ENCODE measurements at places on chromosomes 12 and 14.
A peak's percentile ranks its signal among the peaks of the same experiment; 100 is the strongest.

- no peak for DNase-seq
Observed at GRCh38 chr12:56590237-56590830, 39.8 kb downstream of the BAZ2A start.

GRCh38 chr12:95054206-95054605, 19.2 kb downstream of the NR2C1 start:
- no peak for DNase-seq

GRCh38 chr14:21476523-21476924, 235 bp downstream of the RAB2B start:
- peak; percentile 83 for DNase-seq

GRCh38 chr14:73761618-73762355, 47.6 kb upstream of the PNMA1 start:
- DNase-seq: no peak

DNA sequence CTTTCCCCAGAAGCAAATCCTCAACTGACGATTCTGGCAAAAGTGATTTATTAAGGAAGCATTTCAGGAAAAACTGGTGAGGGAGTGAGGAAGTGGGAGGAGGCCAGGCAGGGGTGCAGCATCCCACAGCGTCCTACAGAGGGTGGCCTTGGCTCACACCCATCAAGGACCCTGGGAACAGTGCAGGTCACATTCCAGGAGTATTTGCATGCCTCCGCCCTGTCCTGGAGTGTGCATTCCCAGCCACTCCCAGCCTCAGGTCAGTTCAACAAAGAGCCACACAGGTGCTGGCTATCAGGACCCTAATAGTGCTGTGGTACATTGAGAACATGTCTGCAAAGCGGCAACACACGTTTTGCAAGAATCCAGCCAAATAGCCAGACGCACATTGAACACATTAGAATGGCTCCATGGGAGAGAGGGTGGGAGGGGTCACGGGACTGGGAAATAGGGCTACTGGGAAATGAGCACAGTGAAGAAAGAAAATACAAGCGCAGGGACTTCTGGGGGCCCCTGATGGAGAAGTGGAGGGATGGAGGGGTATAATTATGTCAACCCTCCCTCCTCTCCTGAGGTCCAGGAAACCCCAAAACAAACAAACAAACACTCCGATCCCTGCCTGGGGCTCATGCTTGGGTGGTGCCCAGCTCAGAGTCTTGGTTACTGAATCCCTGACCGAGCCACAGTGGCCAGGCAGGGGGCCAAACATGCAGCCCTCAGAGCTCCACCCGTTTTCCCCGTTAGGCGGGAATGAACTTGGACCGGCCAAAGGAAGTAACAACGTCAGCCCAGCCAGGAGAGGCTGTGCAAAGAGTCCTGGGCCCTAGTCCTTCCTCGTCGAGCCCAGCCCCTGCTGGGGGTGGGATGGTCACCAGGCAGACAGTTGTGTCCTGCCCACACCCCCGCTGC, 36.5 kb downstream of the CMKLR1 start:
- DNase-seq: no peak

DNA sequence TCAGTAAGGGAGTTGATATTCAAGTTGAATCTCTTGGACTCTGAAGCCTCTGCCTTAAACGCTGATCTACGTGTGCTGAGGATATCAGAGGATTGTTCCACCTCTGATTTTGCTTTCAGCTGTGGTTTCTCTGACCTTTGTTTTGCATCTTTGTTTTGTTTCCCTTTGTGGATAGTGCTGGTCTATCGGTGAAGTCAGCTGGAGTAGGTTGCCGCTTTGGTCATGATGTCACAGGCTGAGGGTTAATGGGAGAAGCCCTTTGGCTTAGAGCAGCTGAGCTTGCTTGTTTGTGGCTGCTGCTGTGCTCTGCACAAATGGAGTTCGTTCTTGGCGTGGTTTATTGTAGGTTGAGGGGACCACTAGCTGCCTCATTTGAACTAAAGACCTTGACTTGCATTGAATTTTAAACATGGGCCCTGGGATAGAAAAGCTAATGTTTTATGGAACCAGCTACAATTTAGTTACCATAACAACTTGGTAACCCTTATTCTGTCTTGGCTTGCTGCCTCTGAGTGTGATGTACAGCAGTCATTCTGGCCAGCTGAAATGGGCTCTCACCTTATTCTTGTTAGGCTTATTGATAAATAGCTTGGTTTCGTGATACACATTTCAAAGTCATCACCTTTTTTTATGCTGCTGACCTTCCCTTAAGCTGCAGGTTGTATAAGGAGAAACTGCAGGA, 284.5 kb upstream of the E2F7 start:
- no peak for DNase-seq

- no peak for DNase-seq
Observed at GRCh38 chr12:120209851-120210250, 8.9 kb upstream of the RPLP0 start.

DNA sequence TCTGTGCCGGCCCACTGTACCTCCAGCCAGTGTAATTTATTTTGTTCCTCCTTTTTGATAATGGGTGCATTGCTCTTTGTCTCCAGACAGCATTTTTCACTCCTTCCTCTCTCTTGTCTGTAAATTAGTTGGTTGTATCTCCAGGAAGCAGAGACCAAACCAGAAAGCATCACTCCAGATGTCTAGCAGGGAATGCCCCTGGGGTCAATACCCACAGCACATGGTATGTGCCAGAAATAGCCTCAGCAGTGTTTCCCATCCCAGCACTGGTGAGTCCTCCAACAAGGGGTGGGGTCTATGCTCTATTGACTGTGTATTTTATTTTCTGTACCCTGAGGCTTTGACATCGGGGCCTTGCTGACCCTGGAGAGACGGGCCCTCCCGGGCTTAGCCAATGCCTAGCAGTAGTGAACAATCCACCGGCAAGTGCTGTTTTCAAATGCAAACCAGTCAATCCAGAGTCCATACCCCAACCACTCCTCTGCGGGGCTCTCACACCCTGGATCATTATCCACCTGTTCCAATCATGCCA, 50.2 kb upstream of the FZD10 start:
- no peak for DNase-seq

DNA sequence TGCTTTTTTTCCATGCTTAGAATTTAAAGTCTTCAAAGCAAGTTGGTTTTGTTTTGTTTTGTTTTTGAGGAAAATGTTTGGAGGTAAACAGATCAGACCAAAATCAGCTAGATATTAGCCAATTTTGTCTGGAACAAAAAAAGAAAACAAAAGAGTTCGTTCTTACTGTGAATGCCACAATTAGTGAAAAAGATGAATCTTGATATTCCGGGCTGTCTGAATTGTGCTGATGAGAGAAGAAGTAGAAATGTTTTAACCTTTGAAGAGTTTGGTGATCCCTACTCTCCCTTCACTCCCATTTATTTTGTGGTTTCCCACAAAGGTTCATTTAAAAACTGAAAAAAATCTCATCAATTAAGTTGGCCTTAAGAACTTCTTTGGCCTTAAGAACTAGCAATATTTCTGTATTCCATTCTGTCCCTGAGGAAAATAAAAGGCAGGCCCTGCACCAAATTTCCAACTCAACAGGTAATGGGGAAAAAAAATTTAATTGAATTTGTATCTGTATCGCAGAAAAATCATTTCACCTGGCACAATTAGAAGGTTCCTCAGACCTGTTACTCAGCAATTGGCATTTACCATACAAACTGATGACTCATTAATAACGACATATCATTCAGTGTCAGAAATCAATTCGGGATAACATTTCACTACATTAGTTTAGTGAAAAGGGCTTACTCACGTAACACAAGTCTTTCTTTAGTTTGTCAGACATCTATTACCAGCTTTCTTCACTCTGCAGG, 562 bp upstream of the GLIPR1L2 start:
- DNase-seq: no peak

DNA sequence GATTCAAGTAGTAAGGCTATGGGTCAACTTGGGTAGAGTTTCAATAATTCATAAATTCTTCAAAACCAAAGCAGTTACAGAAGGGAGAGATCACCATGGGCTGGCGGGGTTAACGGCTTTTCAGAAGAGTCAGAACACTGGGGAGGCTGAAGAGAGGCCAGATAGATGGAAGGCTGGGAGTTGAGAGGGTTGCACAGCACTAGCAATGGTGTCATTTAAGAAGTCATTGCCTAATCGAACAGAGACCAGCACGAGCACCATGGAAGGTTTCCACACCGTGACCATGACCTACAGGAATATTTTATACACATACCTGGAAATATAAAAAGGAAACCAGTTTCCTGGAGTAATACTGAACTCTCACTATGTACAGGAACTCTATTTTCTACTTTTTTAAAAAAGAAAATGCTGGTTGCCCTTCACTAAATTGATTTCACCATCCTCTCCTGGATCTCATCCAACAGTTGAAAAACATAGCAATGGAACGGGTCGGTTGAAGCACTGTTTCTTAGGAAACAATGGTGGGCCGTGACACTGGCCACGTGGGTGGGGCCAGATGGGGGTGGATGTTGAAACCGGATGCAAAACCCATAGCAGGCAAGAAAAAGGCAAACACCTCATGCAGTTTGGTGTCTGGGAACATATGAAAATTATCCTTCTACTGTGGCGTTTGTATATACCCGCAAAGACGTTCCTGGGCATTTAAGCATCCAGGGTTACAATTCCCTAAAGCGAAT, 38.0 kb upstream of the RIN3 start:
- DNase-seq: no peak

GRCh38 chr12:902581-902980, 46.9 kb downstream of the RAD52 start:
- no peak for DNase-seq

GRCh38 chr14:64722842-64723447, 18.7 kb downstream of the PLEKHG3 start:
- no peak for DNase-seq

- no peak for DNase-seq
Observed at GRCh38 chr12:121314431-121314830, 17.9 kb upstream of the CAMKK2 start.

DNA sequence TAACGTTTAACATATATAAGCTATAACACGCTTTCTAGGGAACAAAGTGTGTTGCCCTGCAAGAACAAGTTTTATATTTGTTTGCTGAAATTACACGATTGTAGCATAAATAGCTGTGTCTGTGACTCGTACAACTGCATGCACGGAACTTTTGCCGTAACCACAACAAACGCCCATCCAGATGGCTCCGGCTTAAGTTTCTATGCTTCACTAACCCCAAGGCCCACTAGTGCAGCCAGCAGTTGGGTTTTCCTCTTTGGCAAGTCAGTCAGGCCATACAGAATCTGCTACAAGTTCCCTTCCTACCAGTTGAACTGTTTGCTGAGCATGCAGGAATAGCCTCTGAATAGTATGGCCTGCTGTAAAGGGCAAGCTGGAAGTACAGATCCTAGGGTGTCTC, 12.1 kb downstream of the CSRP2 start:
- DNase-seq: no peak

- no peak for DNase-seq
Observed at GRCh38 chr12:16307856-16308475, 30.5 kb upstream of the SLC15A5 start.

- DNase-seq: no peak
Observed at GRCh38 chr14:59998564-59998963, 78.6 kb downstream of the LRRC9 start.

DNA sequence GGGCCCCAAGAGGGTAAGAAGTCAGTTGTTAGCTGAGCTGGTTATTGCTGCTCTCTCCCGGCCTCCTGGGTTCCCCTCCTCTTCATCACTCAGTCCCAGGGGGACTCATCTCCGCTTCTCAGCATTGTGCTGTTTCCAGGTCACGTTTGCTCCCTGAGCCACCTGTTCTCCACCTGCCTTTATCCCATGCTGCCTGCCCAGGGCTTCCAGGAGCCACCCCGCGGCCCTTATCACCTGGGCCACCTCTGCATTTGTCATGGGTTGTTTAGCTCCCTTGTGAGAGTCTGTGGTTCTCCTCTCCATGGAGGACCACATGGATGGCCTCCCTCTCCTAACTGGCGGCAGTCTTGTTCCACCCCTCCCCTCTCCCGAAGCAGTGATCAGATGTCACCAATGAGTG, 36.0 kb downstream of the SYNDIG1L start:
- no peak for DNase-seq

DNA sequence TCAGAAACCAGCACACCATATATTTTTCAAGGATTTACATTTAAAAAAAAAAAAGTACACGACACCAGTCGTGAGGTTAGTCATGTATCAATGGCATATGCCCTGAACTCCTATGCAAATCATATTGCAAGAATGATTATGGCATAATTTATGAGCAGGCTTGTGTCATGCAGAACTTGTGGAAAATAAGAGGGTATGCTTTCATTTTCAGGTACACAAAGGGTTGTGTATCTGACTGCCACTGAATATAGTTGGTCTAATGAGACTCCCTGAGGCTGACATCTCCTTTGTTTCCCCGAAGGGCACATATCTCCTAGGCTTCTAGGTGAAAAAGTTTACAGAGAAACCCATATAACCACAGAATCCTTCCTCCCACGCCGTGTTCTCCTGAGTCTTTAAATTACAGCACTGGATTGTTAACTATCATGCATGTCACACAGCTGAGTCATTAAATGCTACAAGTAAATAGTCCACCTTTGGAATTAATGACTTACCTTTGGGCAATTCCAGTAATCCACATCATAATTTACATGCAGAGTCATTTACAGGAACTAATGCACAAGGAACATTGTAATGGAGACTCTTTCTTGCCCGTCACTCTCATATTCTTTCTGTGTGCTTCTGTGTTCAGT, 356.7 kb upstream of the DIO2 start:
- DNase-seq: no peak

GRCh38 chr12:30661210-30661609, 34.5 kb downstream of the IPO8 start:
- no peak for DNase-seq

DNA sequence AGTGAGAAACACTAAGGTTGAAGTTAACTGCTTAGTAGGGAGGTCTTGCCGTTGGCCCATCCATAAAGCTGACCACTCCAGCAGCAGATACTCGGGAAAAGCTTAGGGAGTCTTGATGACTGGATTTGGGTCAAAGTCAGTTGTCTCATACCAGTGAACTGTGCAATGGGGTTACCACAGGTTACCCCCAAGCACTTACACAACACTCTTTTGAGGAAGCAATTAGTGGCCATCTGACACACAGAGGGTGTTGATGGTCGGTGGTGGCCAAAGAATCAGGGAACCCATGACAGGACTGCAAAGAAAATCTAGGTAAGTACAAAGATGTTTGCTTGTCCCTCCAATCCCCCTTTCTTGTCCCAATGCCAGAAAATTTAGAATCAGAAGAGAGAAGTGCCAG, 410.2 kb downstream of the APAF1 start:
- no peak for DNase-seq

DNA sequence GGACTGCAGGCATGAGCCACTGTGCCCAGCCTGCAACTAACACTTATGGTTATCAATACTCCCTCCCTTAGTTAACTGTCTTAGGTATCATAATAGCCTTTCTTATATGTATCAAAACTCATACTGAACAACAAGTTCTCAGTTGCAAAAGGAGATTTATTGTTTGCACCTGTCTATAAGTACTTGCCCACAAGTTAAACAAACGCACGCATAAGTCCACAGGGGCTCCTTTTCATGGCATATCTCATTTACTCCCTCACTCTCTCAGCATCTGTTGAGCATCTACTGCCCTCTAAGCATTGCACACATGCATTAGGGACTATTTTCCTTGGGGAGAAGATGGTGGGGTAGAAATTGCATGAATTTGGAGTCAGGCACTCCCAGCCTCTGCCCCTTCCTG, 46.7 kb upstream of the CORO1C start:
- no peak for DNase-seq
